ENCODE measurements at places on chromosomes 7 and 10. TPM values are rescaled to one million over a fixed set of nuclear protein-coding genes. Genes with fewer than 3 reads are reported as not detected.

Gene ZNF117
- 9.2 TPM for total RNA-seq

Gene CPA1
- total RNA-seq = 4.1 TPM

Gene ANKRD30A
- total RNA-seq = not detected

Gene EVX1
- not detected for total RNA-seq

Gene AKR1C4
- not detected for total RNA-seq

GRCh38 chr10:102645388-102645740 lies 1.1 kb downstream of the TRIM8 start:
- DNase-seq = peak; percentile 61

GRCh38 chr7:151228024-151228866 lies 1.2 kb upstream of the ABCF2 start:
- DNase-seq = no peak

GRCh38 chr10:44684661-44685060 lies 226.5 kb upstream of the TMEM72 start:
- DNase-seq = no peak

All from thoracic aorta (tissue), 2 donors.